ENCODE measurements at places on chromosomes 2 and 18.

- no peak for DNase-seq
Observed at GRCh38 chr18:67108894-67109293, 407.6 kb downstream of the DSEL start.

GRCh38 chr2:3633089-3633981, 24.7 kb upstream of the ALLC start:
- DNase-seq, result no peak

DNA sequence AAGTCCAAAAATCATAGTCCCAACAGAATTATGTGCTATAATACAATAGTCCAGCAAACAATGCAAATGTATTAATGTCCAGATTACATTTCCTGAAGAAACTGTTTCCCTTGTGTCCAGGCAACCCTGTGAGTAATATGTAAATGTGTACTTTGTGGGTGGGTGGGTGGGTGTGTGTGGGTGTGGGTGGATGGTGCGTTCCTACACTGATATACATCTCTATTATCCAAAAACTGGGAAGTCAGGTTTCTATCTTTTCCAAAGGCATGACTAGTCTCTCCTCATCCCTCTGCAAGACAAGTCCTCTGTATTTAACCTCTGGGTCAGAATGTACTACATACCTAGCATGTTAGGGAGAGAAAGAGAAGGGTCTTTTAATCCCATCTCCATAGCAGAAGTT, 71.6 kb downstream of the LNPK start:
- DNase-seq, result no peak

- DNase-seq, result no peak
Observed at GRCh38 chr2:236573066-236573929, 3.7 kb downstream of the ACKR3 start.

GRCh38 chr2:152355409-152355831, 20.4 kb downstream of the FMNL2 start:
- no peak for DNase-seq

DNA sequence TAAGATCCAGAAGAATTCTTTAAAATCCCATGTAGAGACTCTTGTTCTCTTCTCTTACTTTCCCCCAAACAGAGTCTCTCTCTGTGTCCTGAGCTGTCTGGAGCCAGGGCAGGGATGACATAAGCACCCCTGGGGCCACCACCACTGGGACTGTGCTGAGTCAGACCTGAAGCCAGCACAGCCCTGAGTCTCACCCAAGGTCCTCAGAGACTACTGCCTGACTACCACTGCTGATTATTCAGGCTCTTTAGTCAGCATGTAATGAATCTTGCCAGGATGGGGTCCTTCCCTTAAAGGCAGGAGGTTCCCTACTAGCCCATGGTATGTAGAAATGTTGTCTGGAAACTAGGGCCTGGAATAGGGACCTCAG, 34.9 kb upstream of the DYNC1I2 start:
- DNase-seq, result no peak

GRCh38 chr2:126849991-126850535, 48.6 kb upstream of the TEX51 start:
- DNase-seq, result no peak

GRCh38 chr2:216692636-216693413, 2.5 kb downstream of the IGFBP5 start:
- DNase-seq, result no peak

GRCh38 chr2:242031481-242032019, 162.0 kb downstream of the RTP5 start:
- no peak for DNase-seq

DNA sequence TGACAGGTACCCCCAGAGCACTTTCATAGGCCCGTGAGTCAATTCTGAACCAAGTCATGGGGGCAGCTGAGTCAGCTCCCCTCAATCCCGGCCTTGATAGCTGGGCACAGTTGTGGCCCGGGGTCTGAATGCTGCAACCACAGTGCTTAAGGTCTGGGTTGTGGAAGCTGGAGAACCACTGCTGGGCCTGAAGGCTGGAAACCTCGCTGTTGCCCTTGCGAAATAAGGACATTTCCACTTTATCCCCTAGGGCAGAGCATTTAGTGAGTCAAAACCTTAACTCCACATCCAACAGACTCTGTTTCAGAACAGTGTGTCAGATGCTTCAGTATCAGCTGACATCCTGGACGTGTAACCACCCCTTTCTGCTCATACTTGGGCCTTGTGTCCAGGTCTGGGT, 58.6 kb downstream of the SP110 start:
- DNase-seq, result no peak

- no peak for DNase-seq
Observed at GRCh38 chr2:214536625-214537024, 125.8 kb downstream of the VWC2L start.

GRCh38 chr2:43062058-43062457, 164.3 kb downstream of the ZFP36L2 start:
- DNase-seq, result no peak

DNA sequence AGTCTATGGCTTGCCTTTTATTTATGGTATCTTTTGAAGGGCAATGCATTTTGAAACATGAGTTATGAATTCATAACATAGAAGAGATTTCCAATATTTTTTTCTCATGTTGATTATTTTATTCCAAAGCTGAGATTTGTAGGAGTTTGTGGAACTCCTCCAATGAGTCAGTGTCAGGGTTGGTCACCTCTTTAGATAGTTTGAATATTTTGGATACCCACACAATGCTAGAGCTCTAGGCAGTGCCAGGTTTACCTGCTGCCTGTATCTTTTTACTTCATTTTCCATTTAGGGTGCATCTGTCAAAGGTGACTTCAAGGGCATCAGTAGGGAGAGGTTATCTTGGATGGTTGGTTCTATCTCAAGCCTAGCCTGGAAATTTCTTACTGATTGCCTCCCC, 152.7 kb downstream of the CERS6 start:
- DNase-seq, result no peak

DNA sequence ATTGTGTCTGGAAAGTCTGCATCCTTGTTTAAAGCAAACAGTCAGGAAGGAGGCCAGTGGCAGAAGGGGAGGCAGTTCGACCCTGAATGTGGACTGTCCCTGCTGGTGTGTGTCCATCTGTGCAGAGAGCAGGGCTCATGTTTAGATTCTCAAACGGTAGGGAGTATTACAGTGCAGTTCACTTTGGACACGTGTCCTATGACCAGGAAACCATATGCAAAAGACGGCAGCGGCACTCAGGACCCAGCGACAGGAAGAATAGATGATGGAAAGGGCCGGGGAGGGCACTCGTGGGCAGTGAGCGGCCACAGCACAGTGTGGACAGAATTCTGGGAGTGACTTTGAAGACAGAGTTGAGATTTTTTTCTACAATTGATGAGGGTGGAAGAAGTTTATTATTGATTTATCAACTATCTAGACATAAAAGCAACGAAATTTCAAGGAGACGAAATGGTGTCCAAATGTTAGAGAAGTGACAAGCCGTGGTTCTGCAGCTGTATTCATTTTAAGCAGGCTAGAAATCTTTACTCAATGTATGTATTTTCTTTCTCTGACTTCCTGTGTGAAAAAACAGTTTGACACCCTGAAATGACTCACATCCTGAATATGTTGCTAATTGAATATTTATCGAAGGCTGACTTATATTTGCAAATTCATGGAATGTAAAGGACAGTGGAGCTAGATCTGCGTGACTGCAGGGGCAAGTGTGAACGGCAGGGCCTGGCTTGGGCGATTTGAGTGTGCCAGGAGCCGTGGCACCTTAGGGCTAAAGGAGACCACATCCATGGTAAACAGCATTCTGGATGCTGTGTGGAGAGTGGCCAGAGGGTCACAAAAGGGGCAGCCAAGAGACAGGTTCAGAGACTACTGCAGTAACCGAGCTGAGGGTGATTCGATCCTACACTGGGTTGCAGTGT, 214.2 kb downstream of the PTGR3 start:
- DNase-seq, result peak; percentile 29

Data from GM18507 (cell line).